ENCODE measurements at places on chromosomes 5 and 9.
A peak's percentile ranks its signal among the peaks of the same experiment; 100 is the strongest.

GRCh38 chr5:60455589-60455988 lies 244.4 kb downstream of the DEPDC1B start:
- DNase-seq = no peak

DNA sequence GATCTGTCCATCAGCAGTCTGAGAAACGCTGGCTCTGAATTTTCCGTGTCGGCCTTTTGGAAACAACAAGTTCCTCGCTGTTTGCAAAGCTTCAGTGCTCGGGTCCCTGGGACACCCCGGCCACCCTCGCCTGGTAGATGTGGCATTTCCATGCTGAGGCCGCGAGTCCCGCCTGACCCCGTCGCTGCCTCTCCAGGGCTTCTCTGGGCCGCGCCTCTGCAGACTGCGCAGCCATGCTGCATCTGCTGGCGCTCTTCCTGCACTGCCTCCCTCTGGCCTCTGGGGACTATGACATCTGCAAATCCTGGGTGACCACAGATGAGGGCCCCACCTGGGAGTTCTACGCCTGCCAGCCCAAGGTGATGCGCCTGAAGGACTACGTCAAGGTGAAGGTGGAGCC lies 4.7 kb downstream of the NTNG2 start:
- no peak for DNase-seq

GRCh38 chr9:74783408-74783807 lies 104.3 kb downstream of the TRPM6 start:
- DNase-seq = no peak

- DNase-seq = no peak
Observed at GRCh38 chr5:73682176-73682575, 56.2 kb downstream of the ARHGEF28 start.

DNA sequence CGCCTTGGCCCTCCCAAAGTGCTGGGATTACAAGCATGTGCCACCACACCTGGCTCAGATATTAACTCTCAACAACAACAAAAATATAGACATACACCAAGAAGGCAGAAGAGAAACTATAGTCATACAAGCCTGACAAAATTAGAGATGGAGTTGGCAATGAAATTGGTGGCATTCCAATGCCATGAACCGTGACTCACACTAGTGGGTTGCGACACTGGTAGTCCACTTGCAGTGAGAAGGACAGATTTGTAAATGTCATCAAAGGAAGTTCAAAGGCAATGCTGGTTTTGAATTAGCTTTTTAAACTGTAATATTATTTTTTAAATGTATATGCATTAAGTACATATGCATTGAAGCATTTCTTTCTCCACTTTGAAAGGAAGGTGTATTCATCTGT lies 8.5 kb upstream of the DNAJC25 start:
- no peak for DNase-seq

DNA sequence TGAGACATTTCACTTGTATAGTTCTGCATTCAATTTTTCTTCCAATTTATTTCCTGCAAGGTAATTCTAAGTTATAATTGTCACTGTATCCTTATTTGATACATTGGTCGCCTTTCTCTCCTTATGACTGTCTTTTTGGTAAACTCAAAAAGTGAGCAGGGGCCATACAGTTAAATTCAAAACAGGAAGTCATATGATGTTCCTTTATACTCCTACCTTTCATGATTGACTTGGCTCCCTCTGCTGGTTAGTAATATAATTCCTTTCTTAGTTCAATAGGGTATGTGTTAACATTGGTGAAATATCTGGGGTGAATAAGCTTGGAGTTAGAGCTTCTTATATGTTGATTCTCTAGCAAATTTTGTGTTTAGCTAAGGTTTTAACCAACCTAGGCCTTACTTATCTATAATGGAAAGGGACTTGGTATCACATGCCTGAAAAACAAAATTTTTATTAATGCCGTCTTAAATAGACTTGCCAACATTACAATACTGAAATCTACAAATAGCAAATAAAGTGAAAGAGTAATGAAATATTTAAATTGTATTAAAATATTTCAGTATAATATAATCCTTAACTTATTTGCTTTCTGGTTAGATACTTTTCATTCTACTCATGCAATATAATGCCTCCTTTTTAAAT lies 6.0 kb upstream of the NIPBL start:
- no peak for DNase-seq

GRCh38 chr5:119949426-119949999 lies 320.2 kb downstream of the FAM170A start:
- DNase-seq = no peak

DNA sequence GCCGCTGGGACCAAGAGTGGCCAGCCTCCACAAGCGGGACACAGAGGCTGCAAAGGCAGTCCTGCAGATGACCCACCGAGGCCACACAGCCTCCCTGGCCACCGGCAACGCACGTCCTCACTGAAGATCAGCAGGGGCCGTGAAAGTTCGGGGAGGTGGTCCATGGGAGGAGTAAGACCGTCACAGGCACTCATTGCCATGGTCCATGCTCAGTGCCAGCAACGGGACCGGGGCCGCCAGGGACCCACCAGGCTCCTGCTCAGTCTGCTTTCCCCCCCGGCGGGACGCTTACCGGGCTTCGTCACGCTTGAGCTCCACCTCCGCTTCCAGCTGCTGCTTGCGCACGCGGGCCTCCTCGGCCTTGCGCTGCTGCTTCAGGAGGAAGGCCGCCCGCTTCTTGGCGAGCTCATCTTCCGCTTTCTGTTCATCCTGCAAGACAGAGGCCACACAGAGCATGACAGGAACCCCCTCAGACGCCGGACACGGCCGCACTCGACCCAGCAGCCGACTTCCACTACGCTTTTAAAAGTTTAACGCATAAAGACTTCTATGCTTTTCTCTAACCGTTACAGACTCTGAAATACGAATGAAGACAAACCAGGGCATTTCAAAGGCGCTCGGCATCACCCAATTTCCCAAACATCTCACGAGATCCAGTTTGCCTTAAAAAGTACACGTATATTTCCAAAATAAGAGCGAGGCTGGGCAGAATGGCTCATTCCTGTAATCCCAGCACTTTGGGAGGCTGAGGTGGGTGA lies 88.4 kb downstream of the CAMSAP1 start:
- DNase-seq = no peak

- no peak for DNase-seq
Observed at GRCh38 chr9:126293522-126293889, 33.1 kb upstream of the MVB12B start.

DNA sequence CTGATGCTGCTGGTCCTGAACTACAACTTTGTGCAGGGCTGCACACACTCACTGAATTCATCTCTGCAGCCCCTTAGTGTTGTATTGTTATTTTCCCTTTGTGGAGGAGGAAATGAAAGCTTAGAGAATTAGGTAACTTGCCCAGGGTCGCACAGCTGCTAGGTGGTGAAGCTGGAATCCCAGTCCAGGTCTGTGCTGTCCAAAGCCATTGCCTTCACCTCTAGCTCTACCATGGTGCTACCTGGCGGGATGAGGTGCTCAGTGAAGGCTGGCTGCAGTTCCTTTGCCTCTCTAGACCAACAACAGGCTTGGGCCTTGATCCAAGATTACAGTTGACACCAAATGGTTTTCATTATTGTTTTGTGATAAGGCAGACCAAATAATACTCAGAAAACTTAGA lies 177.8 kb upstream of the PITX1 start:
- DNase-seq = no peak

DNA sequence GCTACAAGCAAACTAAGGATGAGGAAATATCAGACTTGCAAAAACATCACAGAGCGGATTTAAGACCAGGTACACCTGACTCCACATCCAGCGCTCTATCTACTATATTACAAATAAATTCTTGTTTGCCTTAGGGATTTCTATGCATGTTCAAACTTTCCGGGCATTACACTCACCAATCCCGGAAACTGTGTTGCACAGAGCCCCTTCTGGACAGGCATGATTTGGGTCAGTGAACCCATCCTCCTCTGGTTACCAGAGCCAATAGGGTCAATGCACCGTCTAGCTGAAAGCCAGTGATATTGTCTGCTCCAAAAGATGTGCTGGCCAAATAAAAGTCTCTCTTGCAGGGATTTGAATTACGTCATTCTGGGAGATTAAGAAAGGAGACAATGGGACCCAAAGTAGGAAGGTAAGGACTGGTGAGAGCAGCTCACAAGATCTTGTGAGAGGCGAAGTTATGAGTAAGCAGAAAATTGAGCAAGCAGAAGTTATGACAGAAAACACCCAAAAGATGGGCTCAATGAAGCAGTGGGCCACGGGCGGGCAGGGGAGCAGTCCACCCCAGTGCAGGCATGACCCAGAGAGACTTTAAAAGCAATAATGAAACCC lies 155.8 kb upstream of the RAI14 start:
- DNase-seq = no peak

- no peak for DNase-seq
Observed at GRCh38 chr5:146726020-146726419, 152.5 kb downstream of the PPP2R2B start.

GRCh38 chr9:113352006-113352405 lies 2.7 kb downstream of the BSPRY start:
- DNase-seq = no peak

- no peak for DNase-seq
Observed at GRCh38 chr5:173557123-173557903, 59.1 kb downstream of the BOD1 start.

- DNase-seq = no peak
Observed at GRCh38 chr9:87059772-87060171, 112.5 kb upstream of the GAS1 start.

DNA sequence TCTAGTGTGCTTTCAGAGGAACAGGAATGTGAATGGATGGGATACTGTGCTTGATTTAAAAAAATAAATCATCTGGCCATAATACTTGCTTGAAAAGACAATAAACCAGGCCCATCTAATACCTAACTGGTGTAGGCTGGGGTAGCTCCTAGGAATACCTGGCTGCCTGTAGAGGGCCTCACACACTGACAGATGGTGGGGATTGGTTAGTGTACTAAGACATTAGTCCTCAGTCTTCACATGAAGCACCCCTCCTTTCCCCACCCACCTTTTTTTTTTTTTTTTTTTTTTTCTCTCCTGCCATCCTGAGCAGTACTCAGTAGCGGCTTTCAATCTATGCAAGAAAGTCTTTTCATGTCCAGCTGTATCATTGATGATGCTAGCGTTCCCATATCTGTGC lies 130.5 kb downstream of the ADGRV1 start:
- DNase-seq = no peak

DNA sequence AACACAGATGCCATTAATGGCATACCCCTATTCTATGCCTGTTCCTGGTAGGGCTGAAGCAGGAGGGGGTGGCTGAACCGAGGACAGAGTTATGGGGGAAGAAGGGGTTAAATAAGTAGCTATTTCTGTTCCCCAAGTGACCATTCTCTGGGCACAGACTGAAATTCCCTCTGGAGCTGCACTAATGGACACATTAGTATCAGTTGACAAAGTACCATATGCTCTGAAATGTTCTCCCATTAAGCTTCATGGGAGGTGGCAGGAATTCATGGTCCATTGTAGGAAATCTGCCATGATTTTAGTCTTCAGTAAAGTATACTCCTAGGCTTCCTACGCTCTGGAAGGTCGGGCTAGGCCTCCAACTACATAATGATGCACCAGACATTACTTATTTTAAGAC lies 10.5 kb upstream of the FRMPD1 start:
- no peak for DNase-seq

- DNase-seq = no peak
Observed at GRCh38 chr5:27969157-27969556, 930.8 kb upstream of the CDH9 start.

GRCh38 chr5:173802670-173803165 lies 85.4 kb upstream of the CPEB4 start:
- no peak for DNase-seq

GRCh38 chr9:114742947-114743346 lies 61.0 kb upstream of the TEX48 start:
- DNase-seq = no peak

DNA sequence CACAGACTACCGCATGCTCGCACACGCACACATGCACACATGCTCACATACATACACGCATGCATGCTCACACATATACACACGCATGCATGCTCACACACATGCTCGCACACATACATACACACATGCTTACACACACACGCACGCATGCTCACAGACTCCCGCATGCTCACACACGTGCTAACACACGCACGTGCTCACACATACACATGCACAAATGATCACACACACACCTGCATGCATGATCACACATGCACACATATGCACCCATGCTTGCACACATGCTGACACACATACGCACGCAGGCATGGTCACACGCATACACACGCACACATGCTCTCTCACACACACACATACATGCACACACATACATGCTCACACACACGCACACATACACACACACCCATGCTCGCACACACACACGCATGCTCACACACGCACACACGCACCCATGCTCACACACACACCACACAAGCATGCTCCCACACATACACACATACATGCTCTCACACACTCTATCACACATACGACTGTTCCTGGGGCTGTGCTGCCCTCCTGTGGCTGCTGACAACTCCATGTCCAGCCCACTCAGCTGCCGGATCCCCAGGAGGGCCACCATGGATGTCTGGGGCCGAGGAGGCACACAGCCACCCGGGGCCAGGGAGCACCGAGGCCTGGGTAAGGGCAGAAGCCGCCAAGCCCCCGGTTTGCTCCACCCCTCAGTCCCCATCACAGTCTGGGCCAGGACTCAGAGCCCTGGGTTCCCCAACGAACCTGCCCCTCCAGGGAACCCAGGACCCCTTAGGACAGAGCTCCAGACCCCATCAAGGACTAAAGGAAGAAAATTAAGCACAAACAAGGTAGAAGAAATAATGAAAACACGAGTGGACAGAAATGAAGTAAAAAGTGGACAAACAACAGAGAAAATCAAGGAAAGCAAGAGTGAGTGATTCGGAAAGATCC lies 31.4 kb upstream of the EGFL7 start:
- peak; percentile 72 for DNase-seq

GRCh38 chr9:34607331-34607730 lies 4.6 kb downstream of the RPP25L start:
- DNase-seq = no peak

- DNase-seq = no peak
Observed at GRCh38 chr5:102713682-102714231, 41.3 kb upstream of the PAM start.

- DNase-seq = no peak
Observed at GRCh38 chr5:136195971-136196820, 3.2 kb upstream of the SMIM32 start.

DNA sequence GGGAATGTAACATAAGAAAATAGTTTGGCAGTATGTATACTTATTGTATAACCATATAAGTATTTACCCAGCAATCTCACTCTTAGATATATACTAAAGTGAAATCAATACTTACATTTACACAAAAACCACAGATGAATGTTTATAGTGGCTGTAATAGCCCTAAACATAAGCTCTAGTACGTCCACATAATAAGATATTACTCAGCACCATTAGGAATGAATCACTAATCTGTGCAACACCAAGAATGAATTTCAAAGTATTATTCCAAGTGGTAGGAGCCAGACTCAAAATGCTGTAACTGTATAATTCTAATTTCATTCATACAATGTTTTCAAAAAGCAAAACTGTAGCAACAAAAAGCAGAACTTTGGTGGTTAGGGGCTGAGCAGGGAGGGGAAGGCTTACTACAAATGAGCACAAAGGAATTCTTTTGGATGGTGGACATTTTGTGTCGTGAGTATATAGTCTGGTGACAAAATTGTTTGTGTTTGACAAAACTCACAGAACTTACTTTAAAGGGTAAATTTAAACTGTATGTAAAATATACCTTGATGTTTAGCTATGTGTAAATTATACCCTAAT lies 11.9 kb upstream of the C5orf46 start:
- DNase-seq = no peak
